ENCODE measurements at places on chromosomes 2 and 18. TPM values are rescaled to one million over a fixed set of nuclear protein-coding genes. Genes with fewer than 3 reads are reported as not detected.

The NEDD4L gene
- total RNA-seq, result 51.4 TPM

The ZEB2 gene
- total RNA-seq, result 81.0 TPM

The CYP27C1 gene
- not detected for total RNA-seq

The AMER3 gene
- total RNA-seq, result not detected

The TIA1 gene
- total RNA-seq, result 44.3 TPM

The TEKT4 gene
- not detected for total RNA-seq
